NCI-H2081 treated with DMSO at 0.1 percent for 48 hours (cell line): ENCODE measurements at places on chromosomes 2 and 18.

GRCh38 chr18:23113576-23113975 is 21.7 kb upstream of the CABLES1 start:
- no peak for DNase-seq

GRCh38 chr2:59804732-59805131 is 748.7 kb downstream of the BCL11A start:
- DNase-seq: no peak

DNA sequence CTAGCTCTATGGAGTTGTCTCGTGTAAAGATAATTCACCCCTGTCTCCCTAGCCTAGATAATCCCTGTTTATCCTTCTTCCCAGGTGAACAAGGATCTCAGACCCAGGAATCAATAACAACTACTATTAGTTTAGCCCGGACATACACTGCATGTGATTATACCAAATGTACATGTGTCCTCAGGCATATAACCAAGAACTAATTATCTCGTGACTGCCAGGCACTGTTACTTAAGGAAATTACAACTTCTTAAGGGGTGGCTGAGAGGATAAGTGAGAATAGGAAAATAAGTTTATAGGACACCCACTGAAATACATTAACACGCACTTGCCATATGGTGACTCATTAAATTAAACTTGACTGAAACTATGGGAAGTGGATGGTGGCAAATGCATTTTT is 126.6 kb downstream of the CNTNAP5 start:
- DNase-seq: no peak

- DNase-seq: no peak
Measured at GRCh38 chr2:127096280-127096679, 10.7 kb downstream of the BIN1 start.

DNA sequence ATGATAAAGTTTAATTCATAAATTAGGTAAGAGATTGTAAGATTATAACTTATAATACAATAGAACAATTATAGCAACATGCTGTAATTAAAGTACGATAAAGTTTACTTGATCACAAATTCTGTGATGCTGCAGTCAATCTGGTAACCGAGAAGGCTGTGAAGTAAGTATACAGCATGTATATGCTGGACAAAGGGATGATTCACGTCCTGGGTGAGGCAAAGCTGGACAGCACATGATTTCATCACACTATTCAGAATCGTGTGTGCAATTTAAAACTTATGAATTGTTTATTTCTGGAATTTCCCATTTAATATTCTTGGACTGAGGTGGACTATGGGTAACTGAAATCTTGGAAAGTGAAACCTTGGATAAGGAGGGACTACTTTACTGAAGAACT is 522.2 kb upstream of the CNTNAP5 start:
- no peak for DNase-seq

- no peak for DNase-seq
Measured at GRCh38 chr2:204576362-204576979, 31.2 kb downstream of the PARD3B start.

GRCh38 chr2:162062559-162062958 is 11.5 kb downstream of the DPP4 start:
- DNase-seq: no peak

DNA sequence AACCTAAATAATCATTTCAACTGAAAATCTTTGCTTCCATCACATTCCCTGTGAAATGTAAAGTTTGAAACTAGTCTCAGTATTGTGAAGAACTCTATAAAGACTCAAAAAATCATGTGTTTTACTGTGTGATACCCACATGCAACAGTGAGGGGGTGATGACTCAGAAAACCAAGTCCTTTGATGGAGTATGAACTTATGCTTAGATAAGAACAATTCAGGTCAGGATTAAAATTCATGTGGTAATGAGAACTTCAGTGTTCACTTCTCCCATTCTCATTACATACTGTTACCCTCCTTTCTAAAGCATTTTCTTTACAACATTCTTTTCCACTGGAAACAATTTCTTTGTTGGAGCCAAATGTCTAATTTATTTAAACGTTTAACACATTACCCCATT is 360.2 kb downstream of the FSIP2 start:
- DNase-seq: no peak

- DNase-seq: no peak
Measured at GRCh38 chr2:239433777-239434403, 33.1 kb upstream of the HDAC4 start.

- DNase-seq: no peak
Measured at GRCh38 chr2:193584522-193584938, 1389.8 kb upstream of the TMEFF2 start.

DNA sequence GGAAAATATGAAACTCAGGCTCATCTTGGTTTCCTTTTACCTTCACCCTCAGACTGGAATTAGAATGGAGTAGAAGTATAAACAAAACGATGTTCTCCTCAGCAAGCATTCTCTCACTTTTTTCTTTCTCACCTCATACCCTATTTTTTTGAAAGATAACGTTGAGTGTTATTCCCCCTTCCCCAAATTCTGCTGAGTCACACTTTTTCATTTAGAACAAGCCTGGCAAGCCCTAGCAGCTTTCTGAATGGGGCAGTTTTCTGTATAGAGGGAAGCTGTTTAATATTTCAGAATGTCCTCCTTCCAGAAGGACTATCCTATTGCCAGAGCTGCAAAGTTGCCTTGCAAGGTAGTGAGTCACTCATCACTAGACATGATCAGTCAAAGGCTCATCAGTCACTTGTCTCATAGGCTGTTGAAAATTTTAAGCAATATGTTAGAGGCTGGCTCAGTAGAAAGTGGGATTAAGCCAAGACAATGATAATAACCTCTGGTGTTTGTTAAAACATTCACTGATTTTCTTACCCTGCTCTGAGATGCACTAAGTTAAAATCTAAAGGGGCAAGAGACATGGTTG is 416.1 kb downstream of the RNF144A start:
- DNase-seq: no peak

GRCh38 chr18:46449499-46449898 is 207.5 kb downstream of the LOXHD1 start:
- no peak for DNase-seq

DNA sequence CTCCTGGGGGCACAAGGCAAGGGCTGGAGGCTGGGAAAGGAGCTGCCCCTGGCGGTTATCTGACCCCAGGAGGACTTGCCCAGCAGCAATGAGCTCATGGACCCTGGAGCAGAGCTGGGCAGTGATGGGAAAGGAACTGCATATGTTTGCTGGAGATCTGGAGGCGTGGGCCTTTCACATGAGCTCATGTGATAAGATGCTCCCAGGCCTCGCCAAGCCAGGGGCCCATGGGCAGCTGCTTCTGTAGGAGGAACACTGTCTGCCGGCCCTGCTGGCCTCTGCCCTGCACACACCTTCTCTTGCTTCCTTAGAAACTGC is 9.0 kb upstream of the NPPC start:
- DNase-seq: no peak

- no peak for DNase-seq
Measured at GRCh38 chr2:212619954-212620353, 81.4 kb upstream of the ERBB4 start.

- no peak for DNase-seq
Measured at GRCh38 chr2:172204309-172204708, 101.6 kb upstream of the DLX2 start.

DNA sequence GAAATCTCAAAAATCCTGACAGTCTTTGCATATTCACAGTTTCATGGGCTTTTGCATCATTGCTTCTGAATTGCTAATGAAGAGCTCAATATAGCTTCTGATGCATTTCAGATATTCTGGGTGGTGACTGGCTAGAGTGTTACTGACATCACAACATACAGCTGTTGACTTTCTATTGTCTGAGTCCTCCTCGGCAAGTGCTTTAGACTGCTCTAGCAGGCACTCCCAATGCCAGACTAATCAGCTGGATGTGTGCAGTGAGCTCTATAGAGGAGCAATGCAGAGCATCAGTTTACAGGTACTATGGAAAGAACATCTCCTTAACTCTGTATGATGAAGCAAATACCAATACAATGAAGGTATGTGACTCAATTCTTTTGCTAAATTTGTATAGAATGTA is 54.9 kb downstream of the R3HDM1 start:
- DNase-seq: no peak
